ENCODE measurements at places on chromosomes 5 and 9.
A peak's percentile ranks its signal among the peaks of the same experiment; 100 is the strongest.

- no peak for DNase-seq
Observed at GRCh38 chr9:81530310-81530810, 159.0 kb downstream of the TLE1 start.

DNA sequence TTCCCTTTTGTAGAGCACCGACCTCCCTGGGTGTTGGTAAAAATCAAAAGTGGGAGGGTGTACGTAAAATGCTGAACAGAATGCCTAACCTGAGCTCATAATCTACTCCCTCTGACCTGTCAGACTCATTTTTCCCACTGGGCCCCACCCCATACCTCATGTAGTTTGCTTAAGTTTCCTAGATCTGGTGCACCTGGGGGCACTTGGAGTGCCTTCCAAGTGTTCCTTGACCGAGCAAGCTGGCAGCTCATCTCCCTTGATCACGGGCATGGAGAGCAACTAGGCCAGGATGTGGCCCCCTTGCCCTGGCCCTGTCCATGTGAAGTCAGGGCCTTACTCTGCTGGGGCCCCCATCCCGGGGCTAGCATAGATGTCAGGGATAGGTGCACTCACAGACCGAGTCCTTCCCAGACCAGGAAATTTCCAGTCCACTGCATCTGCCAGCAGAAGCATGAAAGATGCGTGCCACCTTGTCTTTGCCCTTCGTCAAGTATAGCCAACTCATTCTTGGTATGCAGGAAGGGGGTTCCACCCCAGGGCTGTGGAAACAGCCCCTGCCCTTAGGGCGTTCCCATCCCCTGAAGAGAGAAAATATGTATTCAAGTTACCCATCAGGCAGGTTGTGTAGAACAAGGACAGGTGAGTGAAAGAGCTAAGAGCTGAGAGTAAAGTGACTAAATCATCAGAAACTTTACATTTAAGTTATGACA, 41.9 kb downstream of the SLC22A5 start:
- DNase-seq, result no peak

GRCh38 chr9:113888976-113889375, 12.9 kb downstream of the ZNF618 start:
- no peak for DNase-seq

- no peak for DNase-seq
Observed at GRCh38 chr5:158619083-158619788, 480.5 kb downstream of the EBF1 start.

- DNase-seq, result no peak
Observed at GRCh38 chr9:79577969-79578723, 6.4 kb downstream of the TLE4 start.

GRCh38 chr9:98836206-98836605, 28.7 kb downstream of the GALNT12 start:
- DNase-seq, result no peak

GRCh38 chr5:102545175-102545574, 46.4 kb upstream of the SLCO6A1 start:
- no peak for DNase-seq

GRCh38 chr9:113454914-113455761, 8.4 kb upstream of the RGS3 start:
- DNase-seq, result no peak

DNA sequence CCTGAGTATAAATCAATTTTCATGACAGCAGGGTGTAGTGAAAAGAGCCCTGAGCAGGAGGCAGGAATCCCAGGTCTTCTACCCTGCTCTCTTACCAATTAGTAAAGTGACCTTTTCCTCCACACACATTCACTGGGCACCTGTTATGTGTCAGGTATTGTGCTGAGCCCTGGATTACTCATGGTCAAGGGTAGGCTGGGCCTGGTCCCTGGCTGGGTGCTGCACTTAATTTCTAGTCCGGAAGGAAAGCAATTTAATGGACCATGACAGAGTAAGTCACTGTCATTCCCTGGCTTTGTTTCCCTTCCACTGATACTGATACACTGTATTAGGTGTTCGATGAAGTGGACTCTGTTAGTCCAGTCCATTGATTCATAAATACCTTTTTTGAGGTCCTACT, 29.1 kb upstream of the BRINP1 start:
- no peak for DNase-seq

GRCh38 chr5:157857816-157858526, 974 bp downstream of the CLINT1 start:
- no peak for DNase-seq

DNA sequence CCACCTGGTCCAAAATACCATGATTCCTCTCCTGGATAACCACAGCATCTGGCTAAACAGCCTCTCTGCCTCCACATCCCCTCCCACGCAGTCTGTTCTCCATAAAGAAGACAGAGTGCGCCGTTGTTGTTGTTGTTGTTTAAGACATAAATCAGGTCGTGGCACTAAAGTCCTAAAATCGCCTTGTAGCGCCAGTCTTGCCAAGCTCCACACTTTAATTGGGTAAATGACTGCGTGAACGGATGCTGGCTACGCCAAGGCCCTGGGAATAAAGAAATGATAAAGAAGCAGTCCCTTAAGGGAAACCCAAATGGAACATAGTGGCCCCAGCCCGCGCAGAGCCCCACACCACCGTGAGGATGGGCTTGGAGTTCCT, 364 bp upstream of the SFXN1 start:
- DNase-seq, result no peak

GRCh38 chr9:89740722-89741121, 135.9 kb downstream of the GADD45G start:
- DNase-seq, result no peak

DNA sequence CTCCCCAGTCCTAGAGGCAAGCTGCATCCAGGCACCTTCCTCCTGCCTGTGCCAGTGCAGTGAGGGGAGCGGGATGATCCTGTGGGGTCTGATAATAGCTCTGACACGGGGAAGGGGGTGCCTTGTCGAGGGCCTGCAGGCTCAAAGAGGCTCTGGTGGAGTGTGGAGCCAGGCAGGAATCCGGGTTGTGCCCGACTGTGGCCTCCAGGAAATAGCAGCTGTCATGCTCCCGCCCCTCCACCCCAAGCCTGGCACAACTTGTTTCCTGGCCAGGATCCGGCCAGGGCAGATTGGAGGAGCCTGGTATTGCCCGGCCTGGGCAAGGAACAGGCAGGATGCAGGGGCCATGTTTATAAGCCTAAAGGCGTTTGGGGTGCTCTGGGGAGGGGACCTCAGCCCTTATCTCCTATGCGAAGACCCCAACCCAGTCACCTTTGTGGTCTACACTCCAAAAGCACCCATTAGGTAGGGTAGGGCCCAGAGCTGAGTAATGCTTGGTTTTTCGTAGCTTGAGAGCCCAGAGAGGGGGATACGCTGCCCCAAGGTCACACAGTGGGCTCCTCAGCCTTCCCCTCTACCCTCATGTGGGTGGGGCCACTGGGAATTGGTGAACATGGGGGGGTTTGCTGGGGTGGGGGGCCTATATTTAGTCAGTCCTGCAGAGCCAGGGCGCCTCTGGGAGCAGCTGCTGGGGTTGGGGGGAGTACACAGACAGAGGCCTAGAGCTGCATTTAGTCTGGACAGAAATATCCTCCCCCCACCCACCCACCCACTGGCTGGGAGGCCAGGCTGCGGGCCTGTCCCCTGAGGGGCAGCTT, 12.2 kb downstream of the CXXC5 start:
- no peak for DNase-seq

DNA sequence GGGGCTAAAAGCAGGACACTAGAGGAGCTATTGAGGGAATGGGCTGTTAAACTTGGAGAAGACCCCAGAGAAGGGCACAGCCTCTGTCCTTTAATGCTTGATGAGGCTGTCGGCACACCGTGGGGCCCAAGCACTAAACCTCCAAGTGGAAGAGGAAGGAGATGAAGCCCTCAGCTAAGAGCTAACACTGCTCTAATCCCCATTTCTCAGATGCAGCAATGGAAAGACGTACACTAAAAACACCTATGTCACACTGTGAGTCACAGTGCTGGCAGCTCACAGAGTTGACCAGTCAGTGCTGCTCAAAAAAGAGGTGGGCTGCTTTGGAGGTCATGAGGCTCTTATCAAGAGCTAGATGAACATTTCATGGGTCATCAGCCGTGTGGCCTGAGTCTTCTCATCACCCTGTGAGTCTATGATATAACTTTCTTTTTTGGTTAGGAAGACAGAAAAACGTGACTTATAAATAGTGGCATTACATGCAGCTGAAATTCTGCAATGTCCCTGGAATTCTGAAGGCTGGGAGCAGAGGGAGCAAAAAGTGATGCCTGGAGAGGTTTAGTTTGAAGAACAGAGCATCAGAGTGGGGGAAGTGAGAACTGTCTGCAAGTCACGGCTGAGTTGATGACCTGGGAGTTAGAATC, 21.5 kb downstream of the TNFSF8 start:
- DNase-seq, result peak; percentile 5

GRCh38 chr9:121691890-121692289, 40.5 kb downstream of the DAB2IP start:
- DNase-seq, result no peak

DNA sequence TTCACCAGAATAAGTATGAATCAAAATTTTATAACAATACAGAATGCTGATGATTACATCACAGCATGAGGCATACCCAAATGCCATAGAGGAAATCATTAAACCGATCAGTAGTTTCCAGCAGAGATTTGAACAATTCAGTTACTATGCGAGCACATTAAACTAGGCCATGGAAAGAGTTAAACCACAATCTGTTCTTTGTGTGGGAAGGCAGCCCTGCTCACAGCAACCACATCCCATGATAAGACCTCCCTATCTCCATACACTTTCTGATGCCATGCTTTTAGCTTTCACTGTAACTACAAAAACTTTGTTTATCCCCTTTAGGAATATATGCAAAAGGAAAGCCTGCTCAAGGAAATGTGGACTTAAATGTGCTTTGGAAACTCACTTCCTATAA, 4.5 kb downstream of the NFIB start:
- DNase-seq, result no peak

DNA sequence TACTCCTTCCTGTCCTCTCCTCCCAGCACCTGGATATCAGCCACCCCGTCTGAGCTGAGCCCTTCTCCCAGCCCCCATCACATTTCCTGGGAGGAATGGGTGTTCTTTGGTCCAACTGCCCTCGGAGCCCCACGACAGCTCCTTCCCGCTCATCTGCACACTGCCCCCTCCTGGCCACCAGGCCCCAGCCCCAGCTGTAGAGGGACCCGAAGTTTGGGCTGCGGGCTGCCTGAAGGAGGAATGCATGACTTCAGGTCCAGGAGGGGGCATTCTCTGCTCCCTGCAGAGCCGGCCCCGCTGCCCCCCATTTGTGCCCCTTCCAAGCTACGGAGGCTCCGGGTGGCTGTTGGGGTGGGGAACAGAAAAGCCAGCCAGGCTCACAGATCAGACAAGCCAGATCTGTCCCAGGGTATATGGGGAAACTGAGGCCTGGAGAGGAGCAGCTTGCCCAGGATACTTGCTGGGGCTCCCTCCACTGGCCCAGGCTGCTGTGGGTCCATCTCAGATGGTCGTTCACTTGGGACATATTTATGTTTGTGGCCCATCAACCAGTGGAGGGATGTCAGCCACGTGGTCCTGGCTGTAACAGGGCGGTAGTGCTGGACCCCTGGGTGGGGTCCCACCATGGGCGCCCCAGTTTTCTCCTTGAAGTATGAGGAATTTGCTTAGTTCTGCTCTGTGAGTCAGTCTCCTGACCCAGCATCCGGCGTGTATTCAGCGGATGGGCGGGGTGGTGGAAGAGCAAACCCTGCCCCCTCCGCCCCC, 33.1 kb downstream of the DAB2IP start:
- no peak for DNase-seq

DNA sequence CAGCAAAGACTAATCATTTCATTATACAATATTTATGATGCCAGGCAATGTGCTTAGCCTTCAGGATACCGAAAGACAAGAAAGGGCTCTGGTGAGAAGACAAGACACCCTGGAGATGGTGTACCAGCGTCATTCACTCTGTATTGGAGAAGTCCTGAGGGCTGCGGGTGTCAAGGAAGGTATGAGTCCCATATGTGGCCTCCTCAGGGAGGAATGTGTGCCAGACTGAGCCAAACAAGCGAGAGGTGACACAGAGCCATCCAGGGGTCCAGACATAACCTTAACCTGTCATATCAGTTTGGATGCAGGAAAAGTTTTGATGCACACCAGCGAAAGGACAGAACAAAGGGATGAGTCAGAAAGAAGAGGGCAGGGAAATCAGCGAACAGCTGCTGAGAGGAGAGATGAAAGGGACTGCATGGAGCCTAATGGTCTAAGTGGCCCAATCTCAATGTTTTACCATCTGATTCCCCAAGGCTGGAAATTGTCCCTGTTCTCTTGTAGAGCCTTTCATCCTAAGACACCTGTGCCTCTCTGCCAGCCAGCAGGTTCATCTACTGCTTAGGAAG, 38.9 kb downstream of the ADRA1B start:
- no peak for DNase-seq

- DNase-seq, result peak; percentile 73
Observed at GRCh38 chr5:154467655-154468354, 10.2 kb downstream of the HAND1 start.

DNA sequence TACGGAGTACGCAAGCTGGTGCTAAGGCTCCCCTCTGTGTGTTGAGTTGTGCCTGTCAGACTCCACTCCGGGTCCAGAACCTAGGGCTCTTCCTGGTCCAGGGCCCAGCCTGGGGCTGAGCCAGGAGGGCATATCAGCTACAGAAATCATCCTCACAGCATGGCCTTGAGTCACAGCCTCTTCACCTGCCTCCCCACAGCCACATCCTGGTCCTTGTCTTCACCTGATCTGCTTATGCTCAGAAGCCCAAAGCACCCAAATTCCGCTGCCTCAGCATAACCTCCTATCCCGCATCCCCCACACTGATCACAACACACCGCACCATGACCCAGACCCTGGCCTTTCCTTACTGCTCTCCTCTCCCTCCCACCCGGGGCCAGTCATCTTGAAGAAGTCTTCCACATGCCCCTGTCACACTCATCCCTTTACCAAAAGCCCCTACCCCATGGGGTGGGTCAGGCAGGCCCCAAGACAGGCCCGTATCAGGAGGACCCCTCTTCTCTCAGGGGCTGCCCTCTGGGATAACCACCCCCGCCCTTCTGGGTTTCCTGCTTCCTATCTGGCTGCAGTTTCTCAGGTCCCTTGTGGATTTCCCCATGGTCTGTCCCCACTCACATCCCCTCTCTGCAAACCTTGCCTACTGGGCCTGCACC, 1.3 kb upstream of the IL3 start:
- DNase-seq, result no peak

GRCh38 chr5:109439590-109439989, 29.8 kb upstream of the PJA2 start:
- DNase-seq, result no peak

DNA sequence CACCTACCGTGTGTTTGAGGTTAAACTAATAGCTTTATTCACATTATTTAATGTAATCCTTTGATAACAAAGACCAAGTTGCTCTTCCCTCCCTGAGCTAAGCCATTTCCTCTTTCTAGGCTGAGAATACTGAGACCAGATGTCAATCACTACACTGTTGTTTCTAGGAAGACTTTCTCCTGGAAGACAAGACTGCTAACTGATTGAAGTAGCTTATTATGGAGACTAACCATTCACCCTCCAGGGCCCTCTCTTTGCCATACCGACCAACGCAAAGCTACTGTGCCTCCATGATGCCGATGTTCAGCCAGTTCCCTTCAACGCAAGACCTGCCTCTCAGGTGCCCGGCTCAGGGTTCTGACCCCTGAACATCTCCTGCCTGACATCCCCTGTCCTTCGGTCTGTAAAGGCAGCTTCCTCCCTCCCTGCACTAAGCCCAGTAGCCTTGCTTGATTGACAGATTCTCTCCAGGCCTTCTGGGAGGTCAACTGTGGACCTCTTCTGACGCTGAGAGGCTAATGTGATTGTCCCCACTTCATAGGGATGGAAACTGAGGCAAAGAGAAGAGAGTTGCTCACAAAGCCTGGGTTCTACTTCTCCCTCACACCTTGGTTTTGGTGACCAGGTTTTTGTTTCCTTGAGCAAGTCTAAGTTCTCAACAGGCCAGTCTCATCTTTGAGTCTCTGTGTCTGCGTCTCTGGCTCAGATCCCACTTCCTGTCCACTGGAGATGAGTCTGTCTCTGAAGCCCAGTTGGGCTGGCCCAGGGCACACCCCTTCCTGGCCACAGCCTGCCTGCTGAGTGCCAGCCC, 259.7 kb upstream of the IRX2 start:
- no peak for DNase-seq
